ENCODE measurements at places on chromosomes 12 and 14.
A peak's percentile ranks its signal among the peaks of the same experiment; 100 is the strongest.

DNA sequence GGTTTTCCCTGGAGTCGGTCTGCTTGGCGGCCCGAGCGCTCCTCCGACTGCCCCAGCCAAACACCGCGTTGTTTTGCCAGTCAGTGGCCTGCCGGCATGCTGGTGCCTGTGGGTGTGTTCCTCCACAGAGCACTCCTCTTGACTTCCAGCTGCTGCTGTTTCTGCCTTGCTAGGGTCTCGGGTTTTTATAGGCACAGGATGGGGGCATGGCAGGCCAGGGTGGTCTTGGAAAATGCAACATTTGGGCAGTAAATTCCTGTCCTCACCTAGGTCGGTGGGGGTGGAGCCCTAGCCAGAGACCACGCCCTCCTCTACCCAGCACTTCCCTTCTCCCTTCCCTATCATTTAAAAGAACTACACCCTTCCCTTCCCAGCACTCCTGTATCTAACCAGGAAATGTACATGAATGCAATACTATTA is 34.7 kb upstream of the VASH1 start:
- no peak for DNase-seq

DNA sequence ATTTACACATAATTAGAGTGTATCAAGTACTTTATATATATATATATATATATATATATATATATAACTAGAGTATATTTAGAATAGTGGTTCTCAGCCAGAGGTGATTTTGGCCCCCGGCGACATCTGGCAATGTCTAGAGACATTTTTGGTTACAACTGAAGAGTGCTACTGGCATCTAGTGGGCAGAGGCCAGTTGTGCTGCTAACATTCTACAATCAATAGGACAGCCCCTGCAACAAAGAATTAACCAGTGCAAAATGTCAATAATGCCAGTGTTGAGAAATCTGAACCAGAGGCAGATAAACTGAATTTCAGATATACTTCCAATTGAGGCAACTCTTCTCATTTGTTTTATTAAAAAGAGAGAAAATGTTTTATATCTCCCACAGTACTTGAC is 8.9 kb downstream of the GTF2A1 start:
- DNase-seq: peak; percentile 21

- no peak for DNase-seq
Observed at GRCh38 chr12:44626883-44627282, 249.2 kb downstream of the NELL2 start.

- DNase-seq: no peak
Observed at GRCh38 chr14:63204407-63205043, at the start of gene RHOJ. Gene RHOJ (plus strand): TSS chr14:63204443. CDS start chr14:63204870, 427 bp downstream.

DNA sequence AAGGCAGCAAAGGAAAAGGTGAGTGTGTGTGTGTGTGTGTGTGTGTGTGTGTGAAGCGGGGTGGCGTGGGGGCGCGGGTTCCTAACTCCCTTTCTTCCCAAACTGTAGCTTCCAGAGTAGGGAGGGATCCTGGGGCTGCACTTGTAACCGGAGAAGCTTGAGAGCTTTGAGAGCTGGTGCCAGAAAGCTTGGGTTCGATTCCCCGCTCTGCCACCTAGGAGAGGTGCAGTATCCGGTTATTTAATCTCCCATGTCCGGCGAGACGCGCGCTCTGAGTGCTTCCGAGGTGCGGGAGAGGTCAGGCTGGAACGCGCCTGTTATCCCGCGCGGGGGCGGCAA is 7.2 kb upstream of the RACGAP1 start:
- DNase-seq: no peak

DNA sequence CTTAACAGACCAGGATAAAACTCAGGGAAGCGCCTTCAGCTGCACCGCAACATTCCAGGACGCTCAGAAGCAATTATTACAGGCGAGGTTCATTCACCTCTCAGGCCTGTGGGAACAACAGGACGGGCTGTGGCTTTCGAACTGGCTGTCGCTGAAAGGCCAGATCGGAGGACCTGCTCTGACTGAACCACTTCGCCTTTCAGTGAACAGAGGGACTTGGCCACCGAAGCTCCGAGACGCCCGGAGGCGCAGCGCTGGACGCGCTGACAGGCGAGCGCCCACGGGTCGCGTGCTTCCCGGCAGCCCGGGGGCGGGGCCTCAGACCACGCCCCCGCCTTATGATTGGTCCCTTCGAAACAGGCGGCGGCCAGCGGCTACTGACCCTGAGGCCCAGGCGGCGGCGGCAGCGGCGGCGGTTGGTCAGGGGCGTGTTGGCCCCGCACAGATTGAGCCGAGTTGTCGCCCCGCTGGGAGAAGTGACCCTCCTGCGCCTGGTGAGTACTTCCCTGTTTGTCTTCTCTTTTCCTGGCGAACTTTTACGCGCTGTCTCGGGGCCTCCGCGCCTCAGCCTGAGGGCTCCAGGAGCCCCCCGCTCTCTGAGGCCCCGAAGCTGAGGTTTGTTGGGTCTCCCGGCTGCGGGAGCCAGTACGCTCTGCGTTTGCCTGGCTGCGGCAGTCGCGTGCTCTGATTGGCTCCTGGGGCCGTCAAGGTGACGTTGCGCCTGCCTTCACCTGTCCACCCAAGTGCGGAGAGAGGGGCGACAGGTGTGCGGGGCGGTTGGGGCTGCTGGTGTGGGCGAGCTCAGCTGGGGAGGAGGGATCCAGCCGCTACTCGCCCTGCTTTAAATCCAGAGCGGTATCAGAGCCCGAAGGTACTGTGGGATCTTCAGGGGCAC is at the start of gene GAS2L3:
TSS of gene GAS2L3 (plus strand) at position 393 of the 895 bp plus-strand sequence. CDS start 21,221 bp downstream, outside the sequence.
- DNase-seq: peak; percentile 81

Measured in NCI-H460 (cell line).